ENCODE measurements at places on chromosomes 1 and 21.

DNA sequence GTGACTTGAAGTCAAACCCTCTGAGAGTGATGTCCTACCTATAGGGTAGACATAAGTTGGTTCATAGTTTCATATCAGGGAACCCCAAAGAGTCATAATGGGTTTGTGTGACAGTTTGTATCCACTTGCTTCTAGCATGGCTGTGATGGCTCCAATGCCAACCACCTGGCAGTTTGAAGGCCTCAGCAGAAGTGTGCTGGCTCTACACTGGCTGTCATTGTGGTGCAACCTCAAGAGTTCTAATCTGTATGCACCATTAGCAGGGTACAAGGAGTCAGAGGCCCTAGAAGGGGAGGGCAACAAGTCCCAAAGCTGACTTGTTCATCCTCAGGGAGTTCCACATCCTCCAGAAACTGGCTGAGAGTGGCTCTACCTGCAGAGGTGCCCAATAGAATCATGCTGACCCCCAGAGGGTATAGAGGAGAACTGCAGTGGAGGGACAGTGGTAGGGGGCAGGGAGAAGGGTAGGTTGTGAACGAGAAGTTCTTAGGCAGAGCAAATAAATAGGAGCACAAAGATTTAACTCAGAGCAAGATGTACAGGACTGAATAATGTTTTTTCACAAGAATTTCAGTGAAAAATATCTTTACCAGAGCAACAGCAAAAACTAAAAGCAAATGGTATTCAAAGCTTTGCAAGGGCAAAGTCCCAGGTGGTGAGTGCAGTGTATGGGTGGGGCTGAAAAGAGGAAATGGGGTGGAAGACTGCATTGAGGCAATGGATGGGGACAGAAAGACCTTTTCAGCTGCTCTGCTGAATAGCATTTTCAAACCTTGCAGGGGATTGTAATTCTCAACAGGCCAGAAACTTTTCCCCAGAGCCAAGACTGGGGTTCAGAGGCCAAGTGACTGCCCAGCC, 3.2 kb downstream of the FCRL2 start:
- DNase-seq: no peak

- no peak for DNase-seq
Measured at GRCh38 chr1:168799927-168800605, 71.1 kb upstream of the DPT start.

DNA sequence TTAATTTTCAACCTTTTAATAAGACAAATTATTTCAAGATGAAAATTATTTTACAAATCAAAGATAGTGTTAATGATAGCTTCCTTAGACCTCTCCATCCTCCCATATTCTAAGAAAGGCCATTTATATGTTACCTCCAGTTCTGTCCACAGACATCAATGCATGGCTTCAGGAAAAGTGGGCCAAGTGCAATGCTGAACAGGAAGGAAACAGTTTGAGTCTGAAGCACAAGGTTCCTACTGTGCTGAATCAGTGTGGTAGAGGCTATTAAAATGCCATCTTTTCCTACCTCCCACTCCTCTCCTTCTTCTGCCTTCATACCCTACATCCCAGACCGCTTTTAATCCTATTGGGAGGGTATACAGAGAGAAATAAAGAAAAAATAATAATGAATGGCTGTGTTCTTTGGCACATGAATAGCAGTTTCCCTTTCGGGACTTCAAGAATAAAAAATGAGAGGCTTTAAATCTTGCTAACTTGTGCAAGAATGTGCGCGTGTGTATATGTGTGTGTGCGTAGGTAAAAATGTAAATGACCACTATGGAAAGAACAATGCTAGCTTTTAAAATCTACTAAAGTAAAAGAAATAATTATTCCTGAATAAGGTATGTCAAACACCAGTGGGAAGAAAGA, 62.6 kb upstream of the C1orf105 start:
- no peak for DNase-seq

DNA sequence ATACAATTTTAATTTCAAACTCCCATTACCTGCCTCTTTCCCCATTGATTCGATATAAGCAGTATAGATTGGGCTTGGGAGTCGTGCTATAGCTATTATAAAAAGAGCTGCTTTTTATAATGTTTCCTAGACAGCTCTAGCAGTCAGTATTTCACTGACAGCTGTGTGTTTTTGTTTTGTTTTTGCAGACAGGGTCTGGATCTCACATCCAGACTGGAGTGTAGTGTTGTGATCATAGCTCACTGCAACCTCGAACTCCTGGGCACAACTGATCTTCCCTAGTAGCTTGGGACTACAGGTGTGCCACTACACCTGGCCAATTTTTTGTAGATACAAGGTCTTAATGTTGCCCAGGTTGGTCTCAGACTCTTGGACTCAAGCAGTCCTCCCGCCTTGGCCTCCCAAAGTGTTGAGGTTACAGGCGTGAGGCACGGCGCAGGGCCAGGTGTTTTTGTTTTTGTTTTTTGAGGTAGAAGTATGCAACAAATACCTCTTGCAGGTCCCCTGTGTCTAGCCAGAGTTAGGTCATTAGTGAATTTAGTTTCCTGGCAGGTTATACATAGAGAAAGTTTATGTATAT, 1.7 kb downstream of the NASP start:
- DNase-seq: no peak

DNA sequence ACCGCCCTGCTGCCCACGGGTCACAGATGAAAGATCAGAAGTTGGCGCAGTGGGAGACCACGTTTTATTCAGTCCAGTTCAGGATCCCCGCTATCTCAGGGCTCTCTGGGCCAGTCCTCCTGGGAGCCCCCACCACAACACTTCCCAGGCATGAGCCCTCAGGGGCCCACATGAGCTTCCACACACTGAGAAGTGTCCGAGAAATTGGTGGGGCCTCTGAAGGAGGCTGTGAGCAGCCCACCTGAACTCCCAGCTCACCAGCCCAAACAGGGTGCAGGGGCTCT, 12.1 kb downstream of the TRIM46 start:
- DNase-seq: no peak

GRCh38 chr1:208184966-208185654, 59.1 kb downstream of the PLXNA2 start:
- no peak for DNase-seq

- no peak for DNase-seq
Measured at GRCh38 chr1:85259912-85260274, 431 bp upstream of the C1orf52 start.

GRCh38 chr1:59225594-59226316, 71.1 kb upstream of the FGGY start:
- DNase-seq: no peak

DNA sequence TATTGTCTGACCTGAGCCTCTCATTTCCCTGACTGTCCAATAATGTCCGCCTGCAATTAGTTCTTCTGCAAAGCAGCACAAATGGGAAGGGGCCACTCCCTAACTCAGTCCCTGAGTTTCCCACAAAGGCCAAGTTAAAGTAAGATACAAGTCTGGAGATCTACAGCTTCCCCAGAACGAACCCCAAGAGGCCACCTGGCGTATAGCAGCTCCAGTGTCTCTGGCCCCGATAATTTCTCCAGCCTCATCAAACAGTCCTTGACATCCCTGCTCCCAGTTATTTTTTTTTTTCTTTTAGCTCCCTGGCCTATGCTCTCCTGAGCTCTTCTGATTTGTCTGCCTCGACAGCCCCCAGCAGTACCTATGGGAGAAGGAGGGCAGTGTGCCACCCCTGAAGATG, 8.1 kb upstream of the ACKR1 start:
- peak; percentile 9 for DNase-seq

DNA sequence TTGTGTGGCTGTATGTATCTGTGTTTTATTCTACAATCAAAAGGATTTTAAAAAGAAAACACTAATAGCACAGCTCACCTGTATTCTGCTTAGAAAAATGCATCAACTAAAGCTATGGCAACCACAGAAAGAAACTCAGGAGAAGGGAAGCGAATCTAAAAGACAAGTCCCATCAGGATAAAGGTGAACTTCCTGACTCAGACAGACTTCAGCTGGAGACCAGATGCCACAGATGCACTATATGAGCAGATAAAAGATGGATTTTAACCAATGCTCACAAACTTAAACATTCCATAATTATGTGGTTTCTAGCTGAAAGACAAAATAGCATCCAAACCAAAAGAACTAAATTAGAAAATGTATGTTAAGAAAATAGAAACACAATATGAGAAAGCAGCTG, 231.0 kb downstream of the RERE start:
- no peak for DNase-seq

DNA sequence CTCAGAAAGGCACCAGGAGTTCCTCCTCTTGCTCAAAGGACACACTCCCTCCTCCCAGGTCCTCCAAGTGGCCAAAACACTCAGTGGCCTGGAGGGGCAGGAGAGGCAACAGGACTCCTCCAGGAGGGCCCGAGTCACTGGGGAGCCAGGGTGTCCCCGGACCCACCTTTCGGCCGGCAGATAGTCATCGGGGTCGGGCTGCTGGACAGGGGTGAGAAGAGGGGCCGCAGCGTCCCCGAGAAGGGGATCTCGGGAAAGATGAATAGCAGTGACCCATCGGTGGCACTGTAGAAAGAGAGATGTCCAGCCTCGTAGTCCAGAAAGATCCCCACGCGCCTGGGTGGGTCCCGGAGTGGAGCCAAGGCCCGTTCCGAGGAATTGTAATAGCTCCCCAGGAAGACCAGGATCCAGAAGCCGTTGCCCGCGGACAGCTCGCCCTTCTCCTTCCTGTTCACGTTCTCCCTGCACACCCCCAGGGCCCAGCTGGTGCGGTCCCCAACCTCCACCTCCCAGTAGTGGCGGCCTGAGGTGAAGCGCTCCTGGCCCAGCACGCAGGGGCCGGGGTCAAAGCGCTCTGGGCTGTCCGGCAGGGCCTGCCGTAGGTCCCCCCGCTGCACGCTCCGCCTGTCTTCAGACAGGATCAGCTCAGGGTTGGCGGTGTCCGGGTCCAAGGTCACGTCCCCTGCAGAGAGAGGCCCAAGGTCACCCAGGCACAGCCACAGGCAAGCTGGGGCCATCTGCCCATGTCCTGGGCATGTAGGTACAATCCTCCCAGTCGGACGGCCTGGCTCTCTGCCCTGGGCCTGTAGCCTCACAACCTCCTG, 11.9 kb downstream of the TRIM11 start:
- no peak for DNase-seq

DNA sequence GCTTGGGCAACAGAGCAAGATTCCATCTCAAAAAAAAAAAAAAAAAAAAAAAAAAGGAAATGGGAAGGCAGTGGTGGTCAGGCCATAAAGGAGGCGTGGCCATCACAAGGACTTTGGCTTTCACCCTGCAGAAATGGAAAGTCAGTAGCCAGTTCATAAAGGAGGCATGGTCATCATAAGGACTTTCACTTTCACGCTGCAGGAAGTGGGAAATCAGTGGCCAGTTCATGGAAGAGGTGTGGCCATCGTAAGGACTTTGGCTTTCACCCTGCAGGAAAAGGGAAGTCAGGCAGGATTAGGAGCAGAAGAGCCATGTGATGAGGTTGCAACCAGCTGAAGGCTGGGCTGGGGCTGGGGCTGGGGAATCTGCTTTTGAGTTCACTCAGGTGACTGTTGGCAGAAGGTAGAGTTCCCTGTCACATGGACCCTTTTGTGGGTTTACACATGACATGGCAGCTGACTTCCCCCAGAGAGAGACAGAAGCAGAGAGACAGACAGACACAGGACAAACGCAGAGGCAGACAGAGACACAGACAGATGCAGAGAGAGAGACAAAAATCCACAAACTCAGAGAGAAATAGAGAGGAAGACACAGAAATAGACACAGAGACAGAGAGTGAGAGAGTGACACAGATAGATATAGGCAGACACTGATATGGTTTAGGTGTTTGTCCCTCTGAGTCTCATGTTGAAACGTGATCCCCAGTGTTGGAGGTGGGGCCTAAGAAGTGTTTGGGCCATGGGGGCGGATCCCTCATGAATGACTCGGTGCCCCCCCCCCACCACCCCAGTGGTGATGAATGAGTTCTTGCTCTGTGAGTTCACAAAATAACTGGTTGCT, 263.9 kb upstream of the KAZN start:
- DNase-seq: no peak
